H9 (cell line): ENCODE measurements at places on chromosomes 7 and 10.
A peak's percentile ranks its signal among the peaks of the same experiment; 100 is the strongest.

DNA sequence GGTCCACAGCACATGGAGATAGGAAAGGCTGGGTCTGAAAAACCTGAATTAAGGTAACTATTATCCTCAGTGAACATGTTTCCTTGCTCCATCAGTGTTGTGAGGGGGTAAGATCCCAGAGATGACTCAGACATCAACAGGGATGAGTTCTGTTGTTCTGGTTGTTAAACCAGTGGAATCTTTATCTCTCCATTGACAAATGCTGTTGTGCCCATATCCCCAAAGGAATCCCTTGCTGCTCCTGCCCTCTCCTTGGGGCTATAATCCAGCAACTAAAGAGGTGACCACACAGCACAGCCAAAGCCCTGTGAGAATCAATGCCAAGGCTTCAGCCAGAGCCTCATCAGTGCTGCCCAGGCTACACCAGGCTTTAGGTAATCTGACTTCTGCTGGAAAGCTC, 113.4 kb downstream of the JAZF1 start:
- DNase-seq = no peak

DNA sequence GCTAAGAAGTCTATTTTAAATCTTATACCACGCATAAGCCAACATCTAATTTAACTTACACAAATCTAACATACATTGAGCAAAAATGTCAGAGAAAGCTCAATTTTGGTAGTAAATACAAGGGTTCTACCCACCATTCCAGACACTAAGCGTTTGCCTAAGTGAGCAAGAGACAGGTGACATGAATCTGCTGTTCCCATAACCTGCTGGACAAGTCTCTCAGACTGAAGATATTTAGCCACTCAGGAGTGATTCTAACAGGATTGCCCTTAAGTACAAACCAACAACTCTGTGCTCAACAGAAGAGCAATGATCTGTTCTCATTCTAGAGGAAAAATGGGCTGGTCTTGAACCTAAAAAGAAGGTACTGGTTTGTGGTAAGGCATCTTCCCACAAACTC, 18.8 kb downstream of the EZH2 start:
- no peak for DNase-seq

DNA sequence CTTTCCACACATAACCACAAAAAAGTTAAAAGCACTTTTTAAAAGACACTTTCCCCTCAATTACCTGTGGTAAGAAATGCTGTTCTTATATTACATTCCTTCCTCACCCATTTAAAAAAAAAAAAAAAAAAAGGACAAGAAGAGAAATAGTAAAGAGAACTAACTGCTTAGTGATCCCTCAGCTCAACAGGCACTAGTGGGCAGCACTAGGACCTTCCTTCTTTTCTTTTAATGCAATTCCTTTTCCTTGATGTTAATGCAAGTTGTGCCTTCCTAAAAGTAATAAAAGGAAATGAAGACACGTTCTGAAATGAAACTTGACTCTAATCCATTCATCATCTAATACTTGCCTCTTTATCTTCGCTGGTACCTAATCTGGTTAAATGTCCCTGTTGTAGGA, 189.7 kb downstream of the TCF7L2 start:
- DNase-seq = no peak

DNA sequence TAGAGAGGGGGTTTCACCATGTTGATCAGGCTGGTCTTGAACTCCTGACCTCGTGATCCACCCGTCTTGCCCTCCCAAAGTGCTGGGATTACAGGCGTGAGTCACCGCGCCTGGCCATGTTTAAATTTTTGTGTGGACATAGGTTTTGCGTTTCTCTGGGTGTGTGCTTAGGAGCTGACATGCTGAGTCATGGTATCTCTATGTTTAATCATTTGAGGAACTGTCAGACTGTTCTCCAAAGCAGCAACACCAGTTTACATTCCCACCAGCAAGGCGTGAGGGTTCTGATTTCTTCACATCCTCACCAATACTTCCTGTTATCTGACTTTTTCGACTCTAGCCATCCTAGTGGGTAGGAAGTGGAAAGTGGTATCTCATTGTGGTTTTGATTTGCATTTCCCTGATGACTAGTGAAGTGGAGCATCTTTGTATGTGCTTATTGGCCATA, 153.7 kb downstream of the DNAJB6 start:
- DNase-seq = no peak

GRCh38 chr7:74429153-74429747, 24.5 kb upstream of the GTF2IRD1 start:
- peak; percentile 84 for DNase-seq

DNA sequence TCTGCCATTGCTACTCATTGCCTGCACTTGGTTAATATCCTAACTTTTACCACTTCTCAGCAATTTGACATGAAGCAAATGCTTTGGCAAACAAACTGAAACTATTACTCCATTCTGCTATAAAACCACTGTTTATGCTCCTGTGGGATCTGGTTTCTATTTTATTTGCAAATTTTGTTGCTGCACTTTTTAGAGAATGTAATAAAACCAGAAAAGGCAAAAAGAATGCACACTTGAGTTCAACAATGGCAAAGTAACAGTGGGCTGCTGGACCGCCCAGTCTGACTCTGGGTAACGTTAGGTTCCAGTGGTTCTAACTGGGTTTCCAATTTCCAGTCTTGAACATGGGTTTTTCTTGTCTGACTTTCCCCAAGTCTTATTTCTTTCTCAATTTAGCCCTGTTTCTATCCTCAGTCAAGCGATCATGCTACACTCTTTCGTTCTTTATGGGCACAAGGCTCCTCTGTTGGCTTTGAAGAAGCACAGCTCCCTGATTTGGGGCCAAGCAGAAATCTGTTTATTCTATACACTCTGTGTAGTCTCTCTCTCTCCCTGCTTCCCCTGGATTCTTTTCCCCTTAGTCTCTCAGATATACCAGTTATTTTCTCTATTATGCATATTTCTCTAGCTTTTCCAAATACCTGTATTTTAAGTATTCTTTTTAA, 129.2 kb upstream of the FAM3C start:
- no peak for DNase-seq

DNA sequence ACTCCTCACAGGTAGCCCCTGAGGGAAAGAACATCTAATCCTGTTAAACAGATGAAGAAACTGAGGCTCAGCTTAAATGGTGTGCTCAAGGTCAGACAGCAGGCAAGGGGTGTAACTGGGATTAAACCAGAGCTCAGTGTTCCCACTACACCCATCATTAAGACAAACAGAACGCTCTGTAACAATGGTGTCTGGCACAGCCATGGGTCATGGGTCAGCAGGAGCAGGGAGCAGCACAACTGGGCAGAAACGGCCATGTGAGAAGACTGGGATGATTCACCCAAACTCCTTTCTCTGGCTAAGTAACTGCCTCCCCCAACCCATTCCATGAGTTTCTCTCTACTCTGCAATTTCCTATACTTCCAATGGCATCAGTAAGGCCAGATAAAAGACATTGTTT, 85.5 kb upstream of the PDE1C start:
- DNase-seq = no peak

- DNase-seq = no peak
These were observed 204.3 kb downstream of the CCDC7 start for GRCh38 chr10:32650246-32650655.

GRCh38 chr7:68963552-68963951, 634.7 kb upstream of the AUTS2 start:
- no peak for DNase-seq

DNA sequence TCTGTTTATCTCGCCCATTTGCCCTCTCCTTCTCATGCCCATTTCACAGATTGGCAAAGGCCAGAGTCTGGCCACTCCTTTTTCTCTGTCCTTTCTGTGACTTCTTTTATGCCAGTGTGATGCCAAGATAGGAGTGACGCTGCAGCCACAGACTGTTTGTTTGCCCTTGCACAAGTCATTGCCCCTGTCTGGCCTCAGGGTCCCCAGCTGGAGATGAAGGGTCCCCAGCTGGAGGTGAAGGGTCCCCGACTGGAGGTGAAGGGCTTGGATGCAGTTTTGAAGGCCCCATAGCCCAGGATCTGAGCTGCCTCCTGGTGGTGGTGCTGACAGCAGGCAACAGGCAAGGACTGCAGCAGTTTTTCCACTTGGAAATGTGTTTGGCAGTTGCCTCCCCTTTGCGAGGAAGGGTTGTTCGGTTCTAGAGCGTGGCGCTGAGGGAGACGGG, 50.8 kb upstream of the SLC29A3 start:
- DNase-seq = peak; percentile 68

GRCh38 chr7:86748843-86749719, 105.4 kb downstream of the GRM3 start:
- no peak for DNase-seq

DNA sequence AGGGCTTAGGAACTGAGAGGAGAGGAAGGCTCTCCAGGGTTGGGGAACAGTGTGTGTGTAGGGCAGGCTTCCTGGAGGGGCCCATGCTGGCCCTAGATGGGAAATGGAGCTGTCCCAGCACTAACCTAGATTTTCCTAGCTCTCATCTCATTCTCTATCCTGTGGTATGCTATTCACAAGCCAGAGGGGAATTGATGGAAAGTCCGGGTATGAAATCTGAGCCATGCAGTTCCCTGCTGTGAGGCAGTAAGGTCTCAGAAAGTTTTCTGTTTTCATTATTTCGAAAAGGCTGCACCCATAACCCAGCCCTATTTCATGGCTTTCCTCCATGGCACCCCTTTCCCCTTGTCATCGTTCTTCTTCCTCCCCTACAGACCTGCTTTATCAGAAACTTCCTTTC, 220.3 kb downstream of the RPS24 start:
- no peak for DNase-seq

DNA sequence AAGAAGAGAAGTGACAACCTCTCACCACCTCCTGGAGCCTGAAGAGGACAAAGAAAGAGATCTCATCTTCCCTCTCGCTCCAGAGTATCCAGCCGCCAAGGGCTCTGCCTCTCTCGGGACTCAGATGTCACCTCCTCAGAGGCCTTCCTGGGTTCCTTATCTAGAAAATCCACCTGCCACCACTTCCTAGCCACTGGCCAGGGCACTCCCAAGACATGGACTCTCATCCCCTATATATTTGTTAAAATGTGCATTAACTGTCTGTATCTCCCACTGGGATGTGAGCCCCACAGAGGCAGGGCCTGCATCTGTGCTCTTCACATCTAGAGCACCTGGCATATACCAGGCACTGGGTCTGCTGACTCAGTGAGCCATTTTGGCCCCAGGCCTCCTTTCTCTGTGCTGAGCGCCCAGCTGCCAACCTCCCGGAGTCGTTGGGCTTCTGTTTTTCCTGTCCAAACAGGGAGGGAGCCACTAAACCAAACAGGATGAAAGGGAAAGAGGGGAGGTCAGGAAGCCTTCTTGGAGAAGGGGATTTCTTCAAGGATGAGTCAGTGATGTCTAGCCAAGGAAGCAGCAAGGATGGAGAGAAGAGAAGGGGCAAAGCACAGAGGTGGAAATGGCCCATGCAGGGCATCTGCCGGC, 58.9 kb downstream of the KCNMA1 start:
- DNase-seq = no peak

DNA sequence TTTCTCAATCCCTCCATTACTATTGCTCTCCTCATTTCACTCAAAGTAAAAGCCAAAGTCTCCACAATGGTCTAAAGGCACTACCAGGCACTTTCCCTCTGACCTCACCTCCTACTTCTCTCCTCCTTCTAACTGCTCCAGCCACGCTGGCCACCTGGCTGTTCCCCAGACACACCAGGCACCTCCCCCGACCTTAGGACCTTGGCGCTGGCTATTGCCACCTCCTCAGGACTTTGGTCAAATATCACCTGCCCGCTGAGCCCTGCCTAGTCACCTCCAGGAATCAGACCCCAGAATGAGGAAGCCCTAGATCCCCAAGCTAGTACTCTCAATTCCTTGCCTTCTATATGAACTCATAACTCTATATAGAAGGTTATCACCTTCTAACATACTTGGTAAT, 66.2 kb upstream of the STEAP1B start:
- no peak for DNase-seq
